Adipocyte (in vitro differentiated cells): ENCODE measurements at places on chromosomes 1 and 21.

DNA sequence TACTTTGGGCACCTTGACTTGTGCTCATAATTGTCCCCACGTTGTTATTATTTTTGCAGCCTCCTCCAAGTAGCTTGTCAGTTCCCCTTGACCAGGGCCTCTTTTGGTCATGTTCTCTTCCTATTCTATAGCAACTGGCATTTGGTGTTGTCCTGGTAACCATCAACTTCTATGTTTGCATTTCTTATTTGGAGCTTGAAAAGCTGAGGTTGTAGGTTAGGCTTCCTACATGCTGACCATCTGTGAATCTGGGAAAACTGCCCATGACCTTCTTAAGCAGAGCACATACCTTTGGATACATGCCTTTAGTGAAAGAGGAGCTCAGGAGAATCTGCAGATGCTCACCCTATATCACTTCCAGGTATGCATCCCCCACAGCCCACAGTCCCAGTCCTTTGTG, 160.8 kb downstream of the HHAT start:
- DNase-seq, result peak; percentile 16

GRCh38 chr1:58689167-58689566, 10.7 kb downstream of the MYSM1 start:
- no peak for DNase-seq

DNA sequence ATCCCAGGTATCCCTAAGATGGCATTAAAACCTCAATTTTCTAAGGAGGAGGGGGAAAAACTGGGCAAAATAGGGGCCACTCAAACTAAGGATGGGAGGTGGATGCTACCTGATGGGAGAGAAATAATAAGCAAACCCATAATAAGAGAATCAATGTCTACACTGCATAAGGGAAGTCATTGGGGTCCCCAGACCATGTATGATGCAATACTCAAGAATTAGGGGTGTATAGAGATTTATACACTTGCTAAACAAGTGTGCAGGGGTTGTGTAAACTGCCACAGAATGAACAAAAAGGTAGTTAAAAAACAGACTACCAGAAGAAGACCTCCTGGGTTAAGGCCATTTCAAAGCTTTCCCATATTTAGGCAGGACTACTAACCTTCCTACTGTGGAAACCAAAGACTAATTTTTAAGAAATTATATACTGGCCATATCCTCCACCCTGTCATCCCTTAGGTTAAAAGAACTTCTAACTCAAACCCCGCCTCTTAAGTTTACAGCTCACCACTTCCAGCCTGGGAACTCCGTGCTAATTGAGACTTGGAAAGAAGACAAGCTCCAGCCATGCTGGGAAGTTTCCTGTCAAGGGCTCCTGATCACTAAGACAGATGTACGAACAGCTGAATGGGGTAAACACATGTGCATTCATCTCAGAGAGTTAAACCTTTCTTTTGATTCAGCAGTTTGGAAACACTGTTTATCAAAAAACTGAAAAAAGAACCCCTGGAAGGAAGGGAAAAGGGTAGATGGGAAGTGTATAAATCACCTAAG, 64.4 kb upstream of the TLR5 start:
- DNase-seq, result no peak

DNA sequence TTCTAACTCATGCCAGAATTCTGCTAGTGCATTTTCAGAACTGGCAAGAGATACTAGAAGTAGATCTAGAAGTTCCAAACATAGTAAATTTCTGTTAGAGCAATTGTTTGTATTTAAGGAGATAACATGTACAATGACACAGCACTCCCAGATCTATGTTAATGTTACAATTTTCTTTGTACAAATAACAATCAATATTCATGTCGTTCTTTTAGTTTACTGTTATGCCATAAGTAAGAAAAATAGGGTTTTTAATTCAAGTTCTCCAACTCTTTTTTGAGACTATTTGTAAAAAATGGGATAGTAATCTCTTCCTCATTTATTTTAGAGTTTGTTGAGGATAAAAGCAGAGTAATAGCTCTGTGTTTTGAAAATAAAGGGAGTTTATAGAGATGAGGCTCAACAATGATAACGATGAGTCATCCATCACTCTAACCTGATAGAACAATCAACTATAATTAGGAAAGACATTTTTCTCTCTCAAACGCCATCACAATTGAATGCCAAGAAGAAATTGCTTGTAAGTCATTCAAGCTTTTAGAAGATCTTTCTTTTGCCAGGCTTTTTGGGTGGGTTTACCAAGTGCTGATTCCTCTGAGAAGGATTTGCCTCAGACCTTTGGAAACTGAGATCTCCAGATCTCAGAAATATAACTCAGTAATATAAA, 638 bp downstream of the CD84 start:
- no peak for DNase-seq
